H4 (cell line): ENCODE measurements at places on chromosomes 16 and 17. TPM values are rescaled to one million over a fixed set of nuclear protein-coding genes. Genes with fewer than 3 reads are reported as not detected.

The TMED6 gene
- total RNA-seq: not detected in 2 replicates

The GP1BA gene
- total RNA-seq: not detected in 2 replicates

The WNT9B gene
- not detected in 2 replicates for total RNA-seq

The IL34 gene
- total RNA-seq: not detected in 2 replicates

The ACSM2A gene
- total RNA-seq: not detected in 2 replicates

The DYNLL2 gene
- 10.6 and 14.5 TPM in 2 replicates for total RNA-seq

The TLCD3B gene
- total RNA-seq: 0.04 TPM in 1 of 2 replicates, not detected in the other

The TNFRSF13B gene
- not detected in 2 replicates for total RNA-seq

The PNMT gene
- total RNA-seq: not detected in 2 replicates

The IL21R gene
- total RNA-seq: 1.0 and 2.2 TPM in 2 replicates

The WNT3 gene
- total RNA-seq: 3.1 and 3.4 TPM in 2 replicates

The RUNDC1 gene
- 3.6 and 3.8 TPM in 2 replicates for total RNA-seq

The KATNIP gene
- 8.4 and 9.3 TPM in 2 replicates for total RNA-seq

The MT1M gene
- total RNA-seq: not detected in 2 replicates

The KRTAP9-4 gene
- total RNA-seq: not detected in 2 replicates

The CES5A gene
- total RNA-seq: not detected in 2 replicates

The PGP gene
- 20.0 and 24.5 TPM in 2 replicates for total RNA-seq

The FBXW10B gene
- 0.79 and 4.6 TPM in 2 replicates for total RNA-seq

The PROCA1 gene
- total RNA-seq: 0.70 TPM in 1 of 2 replicates, not detected in the other

The SLC2A4 gene
- 0.17 and 0.23 TPM in 2 replicates for total RNA-seq

The KIAA0753 gene
- total RNA-seq: 6.6 and 6.7 TPM in 2 replicates

The PPY gene
- not detected in 2 replicates for total RNA-seq
